Kidney capillary endothelial cell (primary cell): ENCODE measurements at places on chromosomes 4 and X.

- DNase-seq: no peak
Measured at GRCh38 chrX:1283093-1283492, 14.5 kb downstream of the CSF2RA start.

DNA sequence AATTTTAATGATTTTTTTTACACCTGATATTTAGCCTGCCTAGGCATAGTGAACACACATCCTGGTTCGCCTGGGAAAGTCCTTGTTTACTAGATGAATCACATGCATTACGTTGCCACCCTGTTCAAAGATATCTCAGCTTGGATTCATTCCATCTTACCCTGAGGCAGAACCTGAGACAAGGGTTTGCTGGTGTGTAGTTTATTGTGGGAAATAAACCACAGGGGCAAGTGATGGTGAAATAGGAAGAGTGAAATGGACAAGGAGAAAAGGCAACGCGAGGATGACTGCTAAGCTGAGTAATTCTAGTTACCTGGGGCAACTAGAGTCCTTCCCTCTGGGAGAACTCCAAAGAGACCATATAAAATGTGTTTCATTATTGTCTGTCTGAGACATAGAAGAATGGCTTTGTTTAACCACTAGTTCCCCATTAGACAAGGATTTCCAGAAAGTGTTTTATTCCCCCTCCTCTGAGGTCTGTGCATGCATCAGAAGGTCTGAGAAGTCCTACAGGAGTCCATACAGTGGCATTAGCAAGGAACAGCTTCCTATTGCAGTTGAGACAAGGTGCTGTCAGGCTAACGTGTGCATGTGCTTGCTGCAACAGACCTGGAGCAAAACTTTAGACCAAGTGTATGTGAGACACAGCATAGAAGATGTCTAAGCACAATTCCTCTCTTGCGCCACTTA is 797.3 kb upstream of the FRG1 start:
- no peak for DNase-seq

DNA sequence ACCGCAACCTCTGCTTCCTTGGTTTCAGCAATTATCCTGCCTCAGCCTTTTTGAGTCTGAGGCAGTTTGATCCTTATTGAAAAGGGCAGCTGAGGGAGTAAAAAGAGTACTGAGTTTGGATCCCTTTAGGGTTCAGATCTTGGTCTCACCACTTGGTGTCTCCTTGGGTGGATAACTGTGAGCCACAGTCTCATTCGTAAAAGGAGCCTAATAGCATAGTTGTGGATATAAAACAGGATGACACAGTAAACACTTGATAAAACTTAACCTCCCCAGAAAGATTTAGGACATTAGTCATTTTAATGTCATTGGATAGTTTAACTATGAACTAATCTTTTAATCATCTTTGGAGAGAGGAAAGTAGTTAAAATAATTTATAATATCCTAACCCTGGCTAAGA is 173.0 kb downstream of the ANK2 start:
- DNase-seq: no peak

- DNase-seq: no peak
Measured at GRCh38 chr4:52606726-52607125, 52.4 kb downstream of the USP46 start.

DNA sequence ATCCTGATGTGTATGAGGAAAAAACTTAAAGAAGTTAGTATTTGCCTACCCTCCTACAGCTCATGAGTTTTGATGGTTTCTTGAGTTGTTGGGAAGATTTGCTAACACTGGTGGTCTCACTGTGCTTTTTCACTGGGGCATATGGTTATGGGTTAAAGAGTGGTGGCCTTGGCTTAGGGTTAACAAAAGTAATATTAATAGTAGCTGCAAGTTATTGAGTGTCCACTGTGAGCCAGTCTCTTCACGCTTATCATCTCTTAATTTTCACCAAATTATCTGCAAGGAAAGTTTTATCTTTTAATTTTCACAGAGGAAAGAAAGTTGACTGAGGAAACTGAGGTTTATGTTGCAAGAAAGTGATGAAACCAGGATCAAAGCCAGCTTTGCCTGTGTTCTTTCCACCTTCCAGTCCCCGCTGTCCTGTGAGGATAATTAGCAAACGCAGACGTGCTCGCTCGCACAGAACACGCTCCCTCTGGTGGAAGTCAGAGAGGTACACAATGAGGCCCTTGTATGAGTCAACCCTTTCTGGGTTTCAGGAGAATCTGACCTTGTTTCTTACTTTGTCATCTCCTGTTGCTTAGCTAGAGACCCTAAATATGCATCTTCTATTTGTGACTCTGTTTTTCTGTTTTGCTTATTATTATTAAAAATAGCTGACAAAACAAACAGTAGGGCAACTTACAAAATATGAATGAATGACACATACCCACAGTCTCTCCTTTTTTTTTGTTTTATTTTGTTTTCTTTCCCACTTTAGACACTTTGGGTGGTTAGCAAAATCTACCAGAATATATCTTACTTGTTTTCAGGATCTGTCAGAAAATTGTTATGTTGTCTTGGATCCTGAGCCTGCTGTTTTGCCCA is 94.3 kb downstream of the DDIT4L start:
- peak; percentile 71 for DNase-seq

DNA sequence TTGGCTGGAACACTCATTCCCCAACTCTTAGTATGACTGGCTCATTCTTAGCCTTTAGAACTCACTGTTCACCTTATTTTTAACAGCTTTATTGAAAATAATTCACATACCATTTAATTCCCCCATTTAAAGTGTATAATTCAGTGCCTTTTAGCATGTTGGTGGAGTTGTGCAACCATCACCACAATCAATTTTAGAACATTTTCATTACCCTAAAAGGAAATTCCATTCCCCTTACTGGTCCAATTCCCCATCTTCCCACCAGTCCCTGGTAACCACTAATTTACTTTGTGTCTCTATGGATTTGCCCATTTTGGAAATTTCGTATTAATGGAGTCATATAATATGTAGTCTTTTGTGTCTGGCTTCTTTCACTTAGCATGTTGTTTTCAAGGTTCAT is 19.7 kb downstream of the NHSL2 start:
- no peak for DNase-seq

- peak; percentile 2 for DNase-seq
Measured at GRCh38 chrX:95903490-95903889, 781.2 kb upstream of the DIAPH2 start.

DNA sequence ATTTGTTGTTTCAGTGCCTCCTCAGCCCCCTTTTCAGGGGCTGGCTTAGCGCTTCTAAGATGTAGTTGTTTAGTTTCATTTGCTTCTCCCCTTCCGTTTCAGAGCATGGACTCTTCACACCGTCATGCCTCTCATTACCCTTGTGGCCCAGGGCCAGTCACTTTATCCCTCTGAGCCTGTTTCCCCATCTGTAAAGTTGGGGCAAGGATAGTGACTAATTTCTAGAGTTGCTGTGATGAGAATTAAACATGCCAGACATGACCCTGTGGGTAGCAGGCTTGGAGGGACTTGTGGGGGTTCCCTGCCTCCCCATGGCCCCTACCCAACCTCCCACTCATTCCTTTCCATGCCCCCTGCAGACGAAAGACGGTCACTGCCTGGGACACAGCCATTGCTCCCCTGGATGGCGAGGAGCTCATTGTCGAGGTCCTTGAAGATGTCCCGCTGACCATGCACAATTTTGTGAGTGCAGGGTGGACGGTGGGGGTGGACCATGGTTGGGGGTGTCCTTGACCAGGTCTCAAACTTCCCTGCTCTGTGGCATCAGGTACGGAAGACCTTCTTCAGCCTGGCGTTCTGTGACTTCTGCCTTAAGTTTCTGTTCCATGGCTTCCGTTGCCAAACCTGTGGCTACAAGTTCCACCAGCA is 3.6 kb downstream of the ARAF start:
- no peak for DNase-seq

DNA sequence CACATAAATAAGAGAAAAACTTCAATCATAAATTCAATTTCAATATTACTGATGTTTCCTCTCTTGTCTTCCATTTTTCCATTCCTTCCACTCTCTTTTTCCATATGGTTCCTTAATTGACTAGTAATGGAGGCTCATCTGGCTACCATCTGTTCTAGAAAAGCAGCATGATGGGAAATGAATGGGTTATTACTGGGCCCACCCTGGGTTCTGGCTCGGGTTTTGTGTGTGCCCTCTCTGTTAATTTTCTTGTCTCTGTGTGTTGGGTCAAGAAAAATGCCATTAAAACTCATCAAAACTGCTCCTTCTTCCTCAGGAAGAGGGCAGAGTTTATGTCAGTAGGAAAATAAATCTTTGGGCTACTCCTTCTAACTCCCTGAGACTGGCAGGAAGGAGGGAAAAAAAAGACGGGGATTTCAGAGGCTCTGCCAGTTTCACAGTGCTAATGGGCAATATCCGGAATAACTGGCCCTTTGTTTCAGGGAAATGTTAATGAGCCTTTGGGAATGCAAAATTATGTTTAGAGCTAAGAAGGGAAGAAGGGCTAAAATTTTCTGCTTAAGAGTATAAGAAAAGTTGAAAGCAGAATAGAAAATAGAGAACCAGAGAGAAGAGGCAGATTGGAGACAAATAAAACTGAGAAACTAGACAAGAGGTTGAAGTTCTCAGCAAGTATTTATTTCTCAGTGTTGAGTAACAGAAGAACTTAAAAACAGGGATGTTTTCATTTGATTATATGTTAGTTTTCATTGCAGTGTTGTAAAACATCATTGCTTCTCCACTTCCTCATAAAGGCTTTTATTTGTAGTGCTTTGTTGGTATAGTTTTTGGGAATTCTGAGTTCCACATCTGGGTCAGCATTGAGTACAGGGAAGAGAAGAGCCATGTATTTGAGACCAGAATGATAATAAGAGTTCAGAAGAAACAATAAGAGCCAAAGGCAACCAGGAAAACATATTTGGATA is 19.7 kb downstream of the GABRB1 start:
- DNase-seq: no peak

DNA sequence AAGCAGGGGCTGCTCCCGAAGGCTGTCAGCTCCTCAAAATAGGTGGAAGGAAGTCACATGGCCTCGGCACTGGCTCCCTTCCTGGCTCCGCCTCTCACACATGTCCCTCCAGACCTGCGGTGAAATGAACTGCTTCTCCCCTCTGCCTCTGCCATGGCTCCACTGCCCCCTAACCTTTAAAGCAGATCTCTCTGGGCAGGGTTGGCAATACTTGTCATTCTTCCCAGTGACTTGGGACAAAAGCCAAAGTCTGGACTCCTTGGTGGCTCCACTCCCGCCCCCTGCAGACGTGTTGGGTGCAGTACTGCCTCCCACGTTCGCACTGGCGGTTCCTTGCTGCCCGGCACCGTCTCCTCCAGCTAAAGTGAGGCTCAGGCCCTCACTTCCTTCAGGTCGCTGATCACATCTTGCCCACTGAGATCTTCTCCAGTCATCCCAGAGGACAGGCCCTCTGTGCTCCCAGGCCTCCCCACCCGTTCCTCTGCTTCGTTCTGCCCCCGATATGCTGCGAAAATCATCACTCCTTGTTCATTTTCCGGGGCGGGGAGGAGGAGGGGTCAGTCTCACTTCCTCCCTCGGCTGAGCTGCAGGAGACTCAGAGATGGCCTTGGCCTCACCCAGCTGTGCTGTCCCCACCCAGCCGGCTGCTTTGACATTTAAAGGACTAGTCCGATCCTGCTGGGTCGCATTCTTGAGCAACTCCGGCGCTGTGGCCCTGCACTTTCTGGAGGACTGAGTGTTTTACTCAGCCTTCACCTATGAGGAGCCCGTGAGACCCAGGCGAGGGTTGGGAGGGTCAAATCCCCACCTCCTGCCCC is 97.4 kb downstream of the PHKA2 start:
- peak; percentile 47 for DNase-seq

- peak; percentile 47 for DNase-seq
Measured at GRCh38 chr4:83356899-83357661, 22.4 kb upstream of the HPSE start.

- DNase-seq: no peak
Measured at GRCh38 chrX:39832211-39832610, 265.5 kb downstream of the BCOR start.

- DNase-seq: no peak
Measured at GRCh38 chr4:182339221-182339641, 96.0 kb downstream of the TENM3 start.

- peak; percentile 16 for DNase-seq
Measured at GRCh38 chr4:138639018-138639741, 376.4 kb upstream of the NOCT start.

DNA sequence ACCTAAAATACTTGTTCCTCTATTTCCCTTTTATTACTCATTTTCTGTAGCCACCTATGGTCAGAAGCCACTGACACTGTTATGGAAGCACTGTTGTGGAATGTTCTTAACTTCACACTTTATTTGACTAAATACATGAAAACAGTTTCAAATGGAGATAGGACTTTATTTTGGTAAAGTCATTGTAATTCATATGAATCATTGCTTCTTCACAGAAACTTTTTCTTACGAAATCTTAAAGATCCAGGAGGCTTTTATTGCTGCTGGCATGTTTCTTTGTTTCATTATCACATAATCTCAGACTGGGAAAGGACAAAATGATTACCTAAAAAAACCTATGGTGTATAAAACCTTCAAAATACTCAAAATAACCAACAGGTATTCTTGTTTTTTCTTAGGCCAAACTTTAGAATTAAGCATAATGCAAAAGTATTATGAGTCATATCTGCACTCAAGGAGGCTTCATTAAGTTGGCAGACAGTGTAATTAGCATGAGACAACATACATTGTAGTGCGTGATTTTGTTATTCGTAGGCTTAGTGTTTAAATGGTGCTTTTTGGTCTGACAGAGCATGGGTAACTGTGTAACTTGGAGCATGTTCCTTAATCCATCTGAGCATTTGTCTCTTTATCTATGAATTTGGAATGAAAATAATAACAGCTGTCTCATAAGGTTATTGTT is 58.0 kb downstream of the SH3BGRL start:
- no peak for DNase-seq

DNA sequence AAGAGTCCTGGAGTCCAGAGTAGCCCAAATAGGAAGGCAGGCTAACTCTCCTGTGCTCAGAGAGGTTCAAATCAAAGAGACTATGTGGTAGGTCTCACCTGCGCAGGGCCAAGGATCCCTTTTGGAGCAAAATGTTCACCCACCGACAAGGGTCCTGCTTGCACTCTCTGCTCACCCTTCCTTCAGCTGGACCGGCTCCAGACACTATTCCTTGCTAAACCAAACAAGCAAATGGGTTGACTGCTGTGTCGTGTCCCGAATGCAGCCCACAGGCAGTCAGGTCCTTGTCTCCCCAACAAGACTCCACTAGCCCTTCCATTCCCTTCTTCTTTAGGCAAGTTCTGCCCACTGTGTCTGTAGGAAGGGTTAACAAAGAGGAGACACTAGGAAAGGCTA is 760 bp downstream of the TRMT2B start:
- DNase-seq: no peak
